ENCODE measurements at places on chromosomes 6 and 20. TPM values are rescaled to one million over a fixed set of nuclear protein-coding genes. Genes with fewer than 3 reads are reported as not detected.
A peak's percentile ranks its signal among the peaks of the same experiment; 100 is the strongest.

Gene MAP7
- 1.9 TPM for total RNA-seq

Gene MLN
- total RNA-seq = not detected

- no peak for DNase-seq
Observed at GRCh38 chr6:68967549-68968300, 332.6 kb downstream of the ADGRB3 start.

DNA sequence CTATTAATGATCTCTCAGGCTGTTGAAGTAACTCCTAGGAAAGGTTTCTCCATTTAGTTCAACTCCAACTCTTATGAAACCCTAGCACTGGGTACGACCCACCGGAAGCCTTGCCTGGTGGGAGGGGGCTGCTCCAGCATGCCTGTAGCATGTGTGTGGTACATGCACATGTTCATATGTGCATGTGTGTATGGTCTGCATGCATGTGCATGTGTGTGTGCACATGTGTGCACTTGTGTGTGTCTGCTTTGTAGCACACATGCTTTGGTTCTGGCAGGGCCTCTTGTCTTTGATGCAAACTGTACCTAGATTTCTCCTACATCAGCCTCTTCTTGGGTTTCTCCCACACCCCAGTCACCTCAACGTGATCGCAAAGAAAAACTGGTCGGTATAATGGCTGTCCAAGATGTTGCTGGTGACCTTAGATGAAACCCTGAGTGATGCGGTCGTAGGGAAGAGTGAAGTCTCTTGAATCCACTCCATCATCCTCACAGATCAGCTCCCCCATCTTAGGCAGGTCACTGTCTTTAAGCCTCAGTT lies 193.5 kb downstream of the MYLK4 start:
- peak; percentile 91 for DNase-seq

GRCh38 chr6:95574811-95575210 lies 2.5 kb upstream of the MANEA start:
- DNase-seq = no peak

DNA sequence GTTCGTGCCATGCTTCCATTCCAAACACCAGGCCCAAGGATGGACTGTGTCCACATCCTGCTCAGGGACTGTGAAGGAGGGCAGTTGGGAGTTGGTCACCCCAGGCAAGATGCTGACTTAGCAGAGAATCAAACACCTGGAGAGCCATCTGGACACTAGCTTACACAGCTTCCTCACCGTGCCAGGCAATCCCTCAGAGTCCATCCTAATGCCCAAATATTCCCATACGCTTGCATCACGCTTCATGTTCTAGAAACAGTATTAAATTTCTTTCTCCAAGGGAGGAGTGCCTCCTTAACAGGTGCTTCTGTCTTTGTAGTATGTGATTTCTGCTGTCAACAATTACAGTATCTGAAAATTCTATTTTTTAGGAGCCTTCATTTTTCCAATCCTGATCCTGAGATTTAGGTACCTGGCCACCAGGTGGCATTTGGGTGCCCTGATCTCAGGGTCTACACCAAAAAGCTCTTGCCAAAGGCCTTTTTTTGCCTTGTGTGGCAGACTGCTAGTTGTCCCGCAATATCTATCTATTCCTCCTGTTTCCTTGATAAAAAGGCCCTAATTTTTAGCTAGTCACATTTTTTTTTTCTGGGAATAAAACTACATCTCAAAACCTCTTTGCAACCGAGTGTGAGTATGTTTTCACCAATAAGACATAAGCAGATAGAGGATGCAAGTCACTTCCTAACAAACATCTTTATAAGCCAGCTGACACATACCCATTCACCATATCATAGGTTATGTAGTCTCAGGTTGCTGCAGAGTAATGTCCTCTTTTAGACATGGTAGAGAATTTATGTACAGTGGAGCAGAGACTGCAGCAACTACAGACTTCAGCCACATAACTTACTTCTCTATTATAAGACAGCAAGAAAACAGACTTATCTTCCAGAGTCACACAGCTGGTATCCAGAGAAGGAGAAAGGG lies 85.0 kb downstream of the PREP start:
- DNase-seq = peak; percentile 68

DNA sequence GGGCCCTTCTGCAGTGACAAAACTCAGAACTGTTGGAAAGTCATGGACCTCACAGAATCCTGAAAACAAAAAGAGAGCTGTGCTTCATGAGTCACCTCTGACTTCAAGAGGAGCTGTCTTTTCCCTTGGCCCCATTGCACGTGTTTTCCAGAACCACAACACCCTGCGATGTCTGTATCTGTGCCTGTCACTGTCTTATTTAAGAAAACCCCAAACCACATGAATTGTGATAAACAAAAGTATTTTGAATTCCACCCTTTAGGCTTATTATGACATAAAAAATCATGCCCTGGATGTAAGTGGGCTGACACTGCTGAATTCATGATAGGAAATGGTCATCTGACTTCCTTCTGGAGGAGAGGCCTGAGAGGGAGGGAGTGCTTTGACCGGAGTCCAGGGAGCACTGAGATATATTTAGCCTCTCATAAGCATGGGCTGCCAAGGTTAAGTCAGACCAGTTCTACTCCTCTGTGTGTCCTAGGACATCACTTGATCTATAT lies 96.4 kb upstream of the DUSP22 start:
- no peak for DNase-seq

- DNase-seq = no peak
Observed at GRCh38 chr6:116327803-116328527, 42.8 kb upstream of the DSE start.

DNA sequence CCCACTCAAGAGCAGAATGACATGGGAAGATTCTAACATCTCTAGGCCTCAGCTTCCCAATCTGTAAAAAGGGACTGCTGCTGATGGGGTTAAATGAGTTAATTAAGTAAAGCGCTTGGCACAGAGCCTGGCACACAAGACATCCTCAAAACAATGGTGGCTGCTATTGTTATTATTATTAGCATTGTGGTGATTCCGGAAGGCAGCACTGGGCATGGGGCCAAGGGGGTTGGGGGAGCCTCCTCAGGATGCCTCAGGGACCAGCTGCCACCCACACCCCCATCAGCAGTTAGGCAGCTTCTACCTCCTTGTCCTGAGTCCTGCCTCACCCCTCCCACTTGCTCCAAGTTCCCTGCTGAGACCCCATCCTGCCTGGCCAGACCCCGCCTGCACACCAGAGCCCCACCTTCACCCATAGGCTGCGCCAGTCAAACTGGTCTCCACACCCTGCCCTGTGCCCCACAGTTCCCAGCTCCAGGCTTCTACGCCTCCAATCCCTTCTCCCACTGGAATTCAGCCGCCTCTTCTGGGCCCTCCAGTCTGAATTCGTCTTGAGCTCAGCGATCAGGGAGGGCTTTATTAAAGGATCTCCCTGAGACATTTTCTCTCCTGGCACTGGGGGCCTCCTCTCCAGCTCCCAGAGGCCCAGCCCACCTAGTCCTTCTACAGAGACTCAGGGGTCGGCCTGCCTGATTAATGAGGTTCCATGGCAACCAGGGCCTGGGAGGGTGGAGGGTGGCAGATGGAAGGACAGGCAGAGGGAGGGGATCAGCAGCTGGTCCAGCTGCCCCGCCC lies 1.5 kb downstream of the E2F1 start:
- DNase-seq = no peak

- no peak for DNase-seq
Observed at GRCh38 chr6:151330130-151330696, 61.1 kb downstream of the ZBTB2 start.

DNA sequence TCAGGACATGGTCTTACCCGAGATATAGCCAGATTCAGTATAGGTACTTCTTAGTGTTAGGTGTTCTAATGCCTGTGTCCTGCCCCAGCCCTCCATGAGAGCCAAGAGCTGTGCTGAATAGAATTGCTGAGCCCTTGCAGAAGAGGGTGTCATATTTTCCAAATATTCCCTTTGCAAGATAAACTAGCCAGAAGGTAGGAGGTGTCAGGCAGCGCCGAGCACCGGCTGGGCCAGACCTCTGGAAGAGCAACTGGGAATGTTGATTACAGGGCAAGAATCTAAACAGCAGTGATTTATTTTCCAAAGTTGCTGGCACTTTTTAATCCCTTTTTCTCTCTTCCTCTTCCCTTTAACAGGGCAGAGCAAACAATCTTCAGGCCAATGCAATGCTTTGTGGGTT lies 37.1 kb upstream of the EZR start:
- no peak for DNase-seq

- DNase-seq = no peak
Observed at GRCh38 chr6:135675862-135676261, 175.6 kb upstream of the PDE7B start.

DNA sequence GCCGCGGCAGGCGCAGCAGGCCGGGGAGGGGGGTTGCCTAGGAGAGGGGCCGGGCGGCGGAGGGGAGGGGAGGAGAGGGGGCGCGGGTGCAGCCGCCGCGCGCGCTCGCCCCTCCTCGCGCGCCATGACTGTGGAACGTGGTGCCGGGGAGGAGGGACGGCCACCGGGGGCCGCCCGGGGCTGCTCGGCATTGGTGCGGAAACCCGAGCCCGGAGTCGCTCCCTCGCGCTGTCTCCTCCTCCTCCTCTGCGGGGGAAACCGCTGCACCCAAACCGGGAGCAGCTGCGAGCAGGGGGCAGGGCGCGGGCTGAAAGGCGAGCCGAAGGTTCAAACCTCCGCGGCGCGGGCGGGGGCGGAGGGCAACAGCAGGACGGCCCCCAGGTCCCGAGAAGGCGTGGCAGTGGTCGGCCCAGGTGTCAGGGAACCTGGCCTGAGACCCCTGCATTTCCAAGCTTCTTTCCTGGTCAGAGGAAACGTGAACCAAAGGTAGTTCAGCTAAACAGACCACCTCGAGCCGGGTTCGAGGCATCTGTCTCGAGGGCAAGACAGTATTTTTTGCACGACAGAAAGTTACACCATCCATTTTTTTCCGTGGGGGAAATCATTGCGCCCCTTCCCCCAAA lies 1.4 kb upstream of the TRERF1 start:
- DNase-seq = peak; percentile 96

DNA sequence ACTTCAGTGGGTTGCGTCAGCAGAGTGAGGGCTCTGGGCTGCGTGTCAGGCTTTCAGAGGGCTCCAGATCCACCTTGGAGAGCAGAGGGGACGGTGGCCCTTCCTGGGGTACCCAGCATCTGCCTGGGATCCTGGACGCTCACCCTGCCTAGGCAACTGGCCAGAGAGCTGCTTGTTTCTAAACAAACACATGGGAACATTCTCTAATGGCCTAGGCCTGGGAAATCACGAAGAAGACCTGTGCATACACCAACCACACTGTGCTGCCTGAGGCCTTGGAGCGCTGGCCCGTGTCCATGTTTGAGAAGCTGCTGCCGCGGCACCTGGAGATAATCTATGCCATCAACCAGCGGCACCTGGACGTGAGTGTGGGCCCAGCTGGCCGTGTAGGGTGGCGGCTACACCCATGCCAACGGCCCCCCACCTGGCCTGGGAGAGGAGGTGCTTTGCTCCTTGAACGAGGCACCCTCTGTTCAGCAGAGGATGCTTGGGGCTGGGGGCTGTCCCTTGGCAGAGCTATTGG lies 32.2 kb downstream of the PYGB start:
- no peak for DNase-seq

DNA sequence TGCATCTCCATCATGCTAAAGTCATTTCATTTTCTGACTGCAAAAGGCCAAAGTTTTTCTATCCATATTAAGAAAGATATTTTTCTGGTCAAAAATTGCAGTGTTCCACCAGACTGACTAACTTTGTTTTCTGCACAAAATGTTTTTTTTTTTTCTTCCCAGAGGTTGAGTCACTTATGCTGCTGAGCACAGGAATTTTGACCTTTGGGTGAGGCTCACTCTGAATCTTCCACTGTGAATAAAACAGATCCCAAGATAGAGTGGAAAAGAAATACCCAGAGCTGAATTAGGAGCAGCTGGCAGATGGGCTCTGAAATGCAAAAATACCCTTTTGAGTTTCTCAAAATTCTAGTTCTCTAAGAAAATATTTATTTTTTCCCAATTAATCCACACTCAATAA lies 996.8 kb downstream of the KIF16B start:
- no peak for DNase-seq

GRCh38 chr6:113359155-113360140 lies 497.7 kb upstream of the MARCKS start:
- no peak for DNase-seq

DNA sequence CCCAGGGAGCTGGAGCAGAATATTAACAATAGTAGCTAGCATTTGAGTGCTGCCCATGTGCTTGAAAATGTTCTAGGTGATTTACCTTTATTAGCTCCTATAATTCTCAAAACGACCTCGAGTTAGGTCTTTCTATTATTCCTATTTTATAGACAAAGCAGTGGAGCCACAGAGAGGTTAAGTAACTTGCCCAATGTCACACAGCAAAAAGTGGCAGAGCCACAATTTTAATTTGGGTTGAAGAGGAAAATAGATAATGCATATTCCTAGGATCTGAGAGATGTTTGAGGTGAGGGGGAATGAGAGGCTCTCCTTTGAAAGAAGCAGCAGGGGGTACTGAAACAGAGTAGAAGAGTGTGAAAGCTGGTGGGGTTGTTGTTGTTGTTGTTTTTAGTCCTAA lies 354.5 kb upstream of the SLC35B3 start:
- no peak for DNase-seq

- no peak for DNase-seq
Observed at GRCh38 chr6:163648868-163649267, 234.3 kb downstream of the QKI start.

DNA sequence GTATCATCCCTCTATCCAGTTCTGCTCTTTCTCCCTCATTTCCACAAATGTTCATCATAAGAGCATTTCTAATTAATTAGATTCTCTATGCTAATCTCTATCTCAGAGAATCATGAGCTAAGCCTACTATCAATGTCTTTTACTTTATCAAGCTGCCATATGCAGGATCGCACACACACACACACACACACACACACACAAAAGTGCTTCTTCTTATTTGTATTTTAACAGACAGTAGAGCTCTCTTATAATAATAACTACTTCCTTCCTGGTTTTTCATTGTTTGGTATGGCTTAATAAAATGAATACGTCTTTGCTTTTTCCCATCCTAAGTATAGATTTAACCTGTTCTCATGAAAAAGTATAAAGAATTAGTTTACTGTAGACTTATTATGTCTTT lies 170.2 kb downstream of the HAO1 start:
- DNase-seq = no peak

DNA sequence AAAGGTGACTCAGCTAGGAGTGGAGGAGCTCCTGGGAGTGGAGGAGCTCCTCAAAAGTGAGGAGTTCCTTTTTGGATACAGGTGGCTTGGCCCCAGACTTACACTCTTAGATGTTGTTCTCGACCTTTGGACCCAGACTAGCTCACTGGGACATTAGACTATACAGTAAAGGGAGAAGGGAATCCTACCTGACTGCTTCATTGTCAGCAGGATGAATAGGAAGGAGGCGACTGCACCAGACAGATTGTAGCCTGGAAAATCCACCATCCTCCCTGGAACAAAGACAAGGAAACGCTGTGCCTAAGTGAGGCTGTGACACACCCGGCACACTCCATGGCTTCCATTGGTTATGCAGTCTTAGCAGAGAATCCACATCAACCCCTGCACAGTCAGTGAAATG lies at the start of gene BTNL2:
Gene BTNL2 (minus strand): TSS at position 325 of the 400 bp plus-strand sequence. CDS start 58 bp downstream, at position 267.
- no peak for DNase-seq

DNA sequence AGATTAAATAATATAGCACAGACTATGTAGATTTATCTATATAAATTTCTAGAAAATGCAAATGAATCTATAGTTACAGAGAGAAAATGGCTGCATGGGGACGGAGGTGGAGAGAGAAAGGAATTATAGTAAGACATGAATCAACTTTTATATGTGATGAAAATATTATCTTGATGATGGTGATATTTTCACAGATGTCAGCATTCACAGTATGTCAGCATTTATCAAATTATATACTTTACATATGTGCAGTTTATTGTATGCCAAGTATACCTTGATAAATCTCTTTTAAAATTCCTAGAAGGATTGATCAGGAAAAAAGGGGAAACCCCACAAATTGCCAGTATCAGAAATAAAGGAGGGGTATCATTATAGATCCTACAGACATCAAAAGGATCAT lies 44.6 kb downstream of the NPEPL1 start:
- DNase-seq = no peak
